ENCODE measurements at places on chromosomes 3 and 15.

GRCh38 chr3:15217011-15217671 lies 11.1 kb downstream of the CAPN7 start:
- no peak for DNase-seq

DNA sequence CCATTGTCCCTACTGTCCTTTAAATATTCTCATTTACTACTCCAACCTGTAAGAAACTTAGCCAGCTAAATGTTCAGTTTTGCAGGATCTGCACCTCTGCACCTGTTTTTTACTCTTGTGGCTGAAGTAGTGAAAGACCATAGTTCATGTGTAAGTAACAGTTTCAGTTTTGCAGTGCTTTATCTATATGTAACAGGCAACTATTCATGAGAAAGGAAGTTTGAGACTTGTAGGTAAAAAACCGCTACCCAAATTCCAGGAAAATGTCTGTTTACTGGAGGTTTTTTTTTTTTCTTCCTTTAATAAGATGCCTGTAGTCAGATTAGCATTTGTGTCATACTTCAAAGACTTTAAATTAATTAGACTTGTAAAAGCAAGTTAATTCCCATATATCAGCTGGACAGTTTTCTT lies 25.4 kb upstream of the MBNL1 start:
- DNase-seq: no peak

- no peak for DNase-seq
These were observed 6.3 kb upstream of the FSIP1 start for GRCh38 chr15:39788800-39789565.

DNA sequence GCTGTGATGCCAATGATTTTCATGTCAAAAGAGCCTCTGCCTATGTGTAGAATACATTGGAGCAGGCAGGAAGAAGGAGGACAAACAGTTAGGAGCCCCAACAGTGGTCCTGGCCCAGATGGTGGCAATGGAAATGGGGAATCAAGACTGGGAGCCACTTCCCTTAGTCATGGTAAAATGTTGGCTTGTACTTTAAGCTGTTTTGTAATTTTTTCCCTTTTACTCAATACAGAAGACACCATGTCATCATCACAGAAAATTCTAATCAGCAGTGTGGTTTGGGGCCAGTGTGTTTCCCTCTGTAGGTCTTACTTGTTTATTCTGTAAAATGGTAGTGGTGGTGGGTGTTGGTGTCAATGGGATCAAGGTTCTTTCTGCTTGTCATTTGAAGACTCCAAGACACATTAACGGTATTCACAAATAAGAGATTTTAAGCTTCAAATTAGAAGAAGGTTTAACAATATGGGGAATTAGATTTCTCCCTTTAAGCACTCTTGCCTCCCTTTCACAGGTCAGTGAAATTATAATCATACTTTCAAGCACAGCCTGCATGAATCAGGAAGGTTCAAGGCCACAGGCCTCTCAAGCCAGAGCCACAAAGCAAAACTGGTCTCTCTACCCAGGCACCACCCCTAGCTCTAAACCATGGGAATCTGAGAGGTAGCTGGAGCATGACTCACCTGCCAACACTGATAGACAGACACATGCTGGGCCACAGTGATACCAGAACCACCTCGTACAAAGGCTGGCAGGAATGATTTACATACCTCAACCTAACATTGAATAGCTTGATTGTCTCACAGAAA lies 24.9 kb downstream of the SIAH2 start:
- DNase-seq: no peak

GRCh38 chr3:3308809-3309208 lies 129.3 kb upstream of the CRBN start:
- DNase-seq: no peak

DNA sequence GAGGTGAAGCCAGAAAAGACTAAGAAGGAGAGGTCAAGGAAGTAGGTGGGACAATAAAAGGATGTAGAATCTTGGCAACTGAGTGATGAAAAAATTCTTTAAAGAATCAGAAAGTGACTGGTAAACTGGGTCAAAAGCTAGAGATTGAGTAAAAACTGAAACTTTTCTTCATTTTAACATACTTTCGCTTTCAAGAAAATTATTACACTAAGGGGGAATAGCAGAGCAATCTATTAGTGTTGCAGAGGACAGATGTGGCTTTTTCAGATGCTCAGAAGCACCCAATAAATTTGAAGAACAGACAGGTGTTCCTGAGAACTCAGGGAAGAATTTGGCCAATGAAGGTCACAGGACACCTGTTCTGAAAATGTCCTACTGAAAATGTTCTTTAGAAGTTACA lies 805.4 kb upstream of the ALCAM start:
- no peak for DNase-seq

- no peak for DNase-seq
These were observed 146.6 kb downstream of the DUT start for GRCh38 chr15:48477795-48478360.

Measured in effector CD8-positive, alpha-beta T cell (primary cell).